ENCODE measurements at places on chromosomes 3 and 15.

GRCh38 chr15:100022391-100022790 is 289.2 kb upstream of the LYSMD4 start:
- no peak for DNase-seq
- no peaks in the 10 kb centered on the region for H3K4me1 ChIP-seq
- H3K27ac ChIP-seq: no peak overlapping the region
- no peaks in the 10 kb centered on the region for H3K27me3 ChIP-seq
- no peaks in the 10 kb centered on the region for H3K36me3 ChIP-seq

DNA sequence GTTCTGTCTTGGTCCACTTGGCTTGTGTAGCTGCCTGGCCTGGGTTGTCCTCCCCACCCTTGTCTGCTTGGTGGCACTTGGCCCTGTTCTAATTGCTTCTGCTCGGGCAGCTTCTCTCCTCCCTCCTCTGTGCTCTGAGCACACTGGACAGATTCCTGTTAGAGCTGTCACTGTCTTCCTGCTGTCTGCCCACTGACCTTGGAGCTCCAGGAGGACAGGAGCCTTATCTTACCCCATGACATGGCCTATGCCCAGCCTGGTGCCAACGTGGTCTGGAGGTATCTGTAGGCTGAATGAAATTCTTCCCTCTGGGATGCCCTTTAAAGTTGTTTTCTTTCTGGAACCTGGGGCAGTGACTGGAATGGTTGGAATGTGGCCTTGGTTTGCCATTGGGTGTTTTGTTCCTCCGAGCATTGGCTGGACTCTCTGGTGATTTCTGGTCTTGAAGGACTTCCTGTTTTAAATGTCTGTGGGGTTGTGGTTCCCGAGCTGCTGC is 94.1 kb downstream of the FAM43A start:
- H3K27ac ChIP-seq: no peak overlapping the region
- H3K27me3 ChIP-seq: no peaks in the 10 kb centered on the region
- H3K4me1 ChIP-seq: peaks cover 5% of the 10 kb centered on the region
- DNase-seq: no peak
- H3K4me3 ChIP-seq: no peak overlapping the region

GRCh38 chr3:26648461-26648860 is 25.9 kb downstream of the LRRC3B start:
- no peak overlapping the region for H3K4me3 ChIP-seq
- H3K4me1 ChIP-seq: no peaks in the 10 kb centered on the region
- H3K27ac ChIP-seq: no peak overlapping the region

DNA sequence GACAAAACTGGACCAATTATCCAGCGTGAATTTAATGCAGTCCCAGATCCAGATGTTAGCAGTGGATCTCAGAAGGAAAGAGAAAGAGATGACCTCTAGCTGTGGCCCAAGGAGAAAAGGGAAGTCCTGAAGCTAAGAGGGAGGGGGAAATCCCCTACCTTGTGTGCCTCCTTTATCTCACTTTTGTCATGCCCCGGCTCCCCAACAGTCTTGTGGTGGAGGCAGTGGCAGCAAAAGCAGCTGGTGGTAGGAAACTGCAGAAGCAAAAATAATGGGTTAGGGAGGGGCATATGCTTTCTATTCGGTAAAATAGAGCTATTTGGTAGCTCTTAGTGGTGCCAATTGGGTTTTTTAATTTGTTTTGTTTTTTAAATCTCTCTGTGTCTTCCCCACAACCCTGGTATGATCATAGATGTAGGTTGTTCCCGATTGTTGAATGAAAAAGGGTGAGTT is 56.5 kb downstream of the MCTP2 start:
- H3K4me3 ChIP-seq: peak overlapping the region; percentile 58
- H3K27me3 ChIP-seq: no peaks in the 10 kb centered on the region
- H3K36me3 ChIP-seq: no peaks in the 10 kb centered on the region
- peaks cover 24% of the 10 kb centered on the region for H3K4me1 ChIP-seq
- no peak overlapping the region for H3K27ac ChIP-seq

- H3K4me1 ChIP-seq: no peaks in the 10 kb centered on the region
- no peak overlapping the region for H3K27ac ChIP-seq
- no peak overlapping the region for H3K4me3 ChIP-seq
- no peaks in the 10 kb centered on the region for H3K36me3 ChIP-seq
- H3K27me3 ChIP-seq: no peaks in the 10 kb centered on the region
These were observed 424.2 kb upstream of the ROBO2 start for GRCh38 chr3:76615719-76616118.

Measured in CD14-positive monocyte (primary cell).